Stimulated activated CD8-positive, alpha-beta memory T cell treated with anti-CD3 and anti-CD28 coated beads, Interleukin-15, amount 100 ng/mL, for 24 hours (primary cell): ENCODE measurements at places on chromosomes 2 and 18.

DNA sequence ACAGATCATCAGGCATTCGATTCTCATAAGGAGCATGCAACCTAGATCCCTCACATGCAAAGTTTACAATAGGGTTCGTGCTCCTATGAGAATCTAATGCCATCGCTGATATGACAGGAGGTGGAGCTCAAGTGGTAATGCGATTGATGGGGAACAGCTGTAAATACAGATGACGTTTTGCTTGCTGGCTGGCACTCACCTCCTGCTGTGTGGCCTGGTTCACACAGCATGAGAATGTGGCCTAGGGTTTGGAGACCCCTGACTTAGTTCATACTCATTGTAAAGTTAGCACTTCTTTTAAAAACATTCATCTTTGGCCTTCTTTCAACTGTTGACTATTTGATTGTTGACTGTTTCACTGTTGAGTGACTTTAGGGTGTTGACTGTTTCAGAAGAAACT, 8.7 kb upstream of the CHMP1B start:
- DNase-seq: no peak

GRCh38 chr2:228048838-228049490, 132.5 kb downstream of the SPHKAP start:
- DNase-seq: no peak

GRCh38 chr2:44320832-44321231, 40.5 kb downstream of the PREPL start:
- DNase-seq: no peak

GRCh38 chr2:211251016-211251415, 694.6 kb downstream of the CPS1 start:
- no peak for DNase-seq

- DNase-seq: no peak
Measured at GRCh38 chr2:106044021-106044420, 150.1 kb downstream of the UXS1 start.

GRCh38 chr18:22883179-22883578, 49.9 kb upstream of the RBBP8 start:
- no peak for DNase-seq

DNA sequence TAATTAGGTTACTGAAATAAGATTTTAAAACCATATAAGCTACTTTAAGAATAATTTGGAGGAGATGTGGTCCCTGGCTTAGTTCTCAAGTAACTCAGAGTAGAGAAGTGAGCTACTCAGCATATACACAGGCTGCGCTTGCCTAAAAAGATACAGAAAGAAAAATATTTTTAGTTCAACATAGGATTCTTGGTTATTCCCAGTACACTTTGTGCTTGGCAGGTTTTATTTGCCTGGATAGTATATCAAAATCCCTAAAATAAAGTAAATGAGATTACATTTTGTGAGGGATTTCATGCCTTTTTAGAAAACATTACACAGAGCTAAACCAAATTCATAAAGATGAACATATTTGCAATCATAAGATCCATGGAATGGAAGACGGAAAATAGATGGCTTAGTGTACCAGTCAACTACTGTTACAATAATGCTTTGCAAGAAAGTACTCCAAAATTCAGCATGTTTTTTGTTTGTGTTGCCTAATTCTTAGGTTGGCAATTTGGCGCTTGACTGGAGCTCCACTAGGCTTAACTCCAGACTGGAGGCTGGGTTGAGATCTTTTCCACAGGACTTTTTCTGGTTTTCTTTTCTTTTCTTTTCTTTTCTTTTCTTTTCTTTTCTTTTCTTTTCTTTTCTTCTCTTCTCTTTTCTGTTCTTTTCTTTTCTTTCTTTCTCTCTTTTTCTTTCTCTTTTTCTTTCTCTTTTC, 600.5 kb upstream of the SYT4 start:
- DNase-seq: no peak

GRCh38 chr2:62201307-62201706, 5.4 kb downstream of the B3GNT2 start:
- no peak for DNase-seq

DNA sequence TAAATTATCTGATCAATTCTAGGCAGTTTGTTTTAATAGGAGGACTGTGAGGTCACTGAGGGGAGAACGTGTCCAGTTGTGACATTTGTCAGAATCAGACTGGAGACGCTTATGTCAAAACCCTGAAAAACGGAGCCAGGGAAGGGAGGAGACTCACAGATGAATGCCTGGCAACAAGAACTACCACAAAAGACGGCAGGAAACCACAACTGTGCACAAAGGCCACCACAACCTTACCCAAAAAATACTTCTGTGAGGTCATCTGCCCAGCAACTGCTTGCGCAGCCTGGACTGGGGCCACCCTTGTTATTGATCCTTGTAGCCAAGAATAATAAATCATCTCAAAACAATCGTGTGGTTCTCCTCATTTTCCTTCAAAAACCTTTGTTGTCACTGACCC, 173.0 kb upstream of the ALKAL2 start:
- no peak for DNase-seq

GRCh38 chr2:40166006-40166405, 285.9 kb downstream of the SLC8A1 start:
- no peak for DNase-seq

DNA sequence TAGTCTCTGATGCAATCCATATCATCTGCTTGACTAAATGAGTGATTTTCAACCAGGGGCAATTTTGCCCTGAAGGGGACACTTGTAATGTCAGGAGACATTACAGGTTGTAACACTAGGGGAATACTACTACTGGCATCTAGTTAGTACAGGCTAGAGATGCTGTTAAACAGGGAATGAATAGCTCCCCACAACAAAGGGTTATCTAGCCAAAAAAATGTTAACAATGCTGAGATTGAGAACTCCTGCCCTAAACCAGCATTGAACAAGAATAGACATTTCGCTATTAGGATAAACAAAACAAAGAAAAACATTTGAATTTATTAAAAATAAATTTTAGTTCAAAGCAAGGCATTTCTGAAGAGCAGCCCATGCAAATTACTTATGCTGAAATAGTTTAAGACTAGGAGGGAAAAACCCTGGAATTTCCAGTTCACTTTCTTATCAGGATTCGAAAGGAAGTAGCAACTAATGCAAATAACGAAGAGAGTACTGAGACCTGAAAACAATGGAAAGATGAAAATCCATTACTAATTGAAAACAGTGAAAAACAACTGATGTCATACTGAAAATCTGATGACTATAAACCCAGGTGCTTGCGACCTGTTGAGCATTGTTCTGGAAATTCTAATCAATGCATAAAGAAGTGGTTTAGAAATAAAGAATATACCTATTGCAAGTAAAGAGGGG, 53.1 kb downstream of the CAB39 start:
- no peak for DNase-seq

- no peak for DNase-seq
Measured at GRCh38 chr2:36367895-36368353, 12.3 kb downstream of the CRIM1 start.

- no peak for DNase-seq
Measured at GRCh38 chr18:44870631-44871502, 190.2 kb downstream of the SETBP1 start.

GRCh38 chr2:100192825-100193224, 50.4 kb upstream of the AFF3 start:
- no peak for DNase-seq

DNA sequence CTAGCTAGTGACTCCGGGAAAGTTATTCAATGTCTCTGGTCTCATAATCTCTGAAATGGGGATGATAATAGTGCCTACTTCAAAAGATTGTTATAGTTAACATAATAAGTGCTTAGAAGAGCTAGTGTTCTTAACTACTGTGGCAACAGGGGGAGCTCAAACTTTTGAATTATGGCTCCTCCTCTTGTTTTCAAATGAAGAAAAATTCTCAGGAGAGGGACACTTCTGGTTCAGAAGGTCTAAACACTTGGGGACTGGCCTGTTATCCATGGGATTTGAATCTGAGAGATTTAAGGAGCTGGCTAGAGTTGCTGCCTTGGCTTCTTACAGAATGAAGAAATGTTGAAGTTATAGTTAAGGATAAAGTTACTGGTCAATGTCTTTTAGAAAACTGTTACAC, 92.2 kb upstream of the ITGB6 start:
- DNase-seq: no peak

- DNase-seq: no peak
Measured at GRCh38 chr2:11097038-11097720, 58.1 kb upstream of the SLC66A3 start.

- no peak for DNase-seq
Measured at GRCh38 chr2:127142663-127143630, 36.0 kb upstream of the BIN1 start.

- DNase-seq: no peak
Measured at GRCh38 chr2:239308661-239309397, 92.0 kb downstream of the HDAC4 start.

DNA sequence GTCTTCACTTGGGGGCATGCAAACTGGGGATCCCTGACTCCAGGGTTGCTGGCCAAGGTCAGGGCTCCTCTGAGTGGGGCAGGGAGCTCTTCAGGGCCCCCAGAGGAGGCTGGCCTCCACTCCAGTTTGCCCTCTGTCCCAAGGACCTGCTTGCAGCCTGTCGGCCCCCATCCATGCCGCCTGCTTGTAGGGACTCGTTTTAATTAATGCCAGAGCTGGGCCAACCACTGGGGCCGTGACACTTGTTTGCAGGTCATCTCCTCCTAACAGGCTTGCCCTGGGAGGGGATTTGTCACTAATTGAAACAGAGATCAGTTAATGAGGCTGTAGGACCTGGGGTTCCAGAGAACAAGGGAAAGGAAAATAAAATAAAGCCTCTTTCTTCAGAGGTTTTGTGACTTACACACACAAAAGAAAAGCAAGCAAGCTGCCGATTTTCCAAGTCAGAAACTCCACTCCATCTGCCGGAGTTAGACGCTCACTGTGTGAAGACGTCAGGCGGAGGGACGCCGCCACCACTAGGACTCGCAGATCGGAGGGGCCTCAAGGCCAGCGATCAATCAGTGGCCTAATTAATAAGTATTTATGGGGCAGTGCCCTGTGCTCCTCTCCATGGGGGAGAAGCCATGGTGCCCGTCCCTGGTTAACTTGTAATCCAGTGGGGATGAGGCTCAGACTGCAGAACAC, 75.9 kb downstream of the SFXN5 start:
- no peak for DNase-seq

GRCh38 chr2:37833423-37833822, 91.7 kb upstream of the RMDN2 start:
- no peak for DNase-seq

- no peak for DNase-seq
Measured at GRCh38 chr2:205053827-205054410, 508.6 kb downstream of the PARD3B start.

DNA sequence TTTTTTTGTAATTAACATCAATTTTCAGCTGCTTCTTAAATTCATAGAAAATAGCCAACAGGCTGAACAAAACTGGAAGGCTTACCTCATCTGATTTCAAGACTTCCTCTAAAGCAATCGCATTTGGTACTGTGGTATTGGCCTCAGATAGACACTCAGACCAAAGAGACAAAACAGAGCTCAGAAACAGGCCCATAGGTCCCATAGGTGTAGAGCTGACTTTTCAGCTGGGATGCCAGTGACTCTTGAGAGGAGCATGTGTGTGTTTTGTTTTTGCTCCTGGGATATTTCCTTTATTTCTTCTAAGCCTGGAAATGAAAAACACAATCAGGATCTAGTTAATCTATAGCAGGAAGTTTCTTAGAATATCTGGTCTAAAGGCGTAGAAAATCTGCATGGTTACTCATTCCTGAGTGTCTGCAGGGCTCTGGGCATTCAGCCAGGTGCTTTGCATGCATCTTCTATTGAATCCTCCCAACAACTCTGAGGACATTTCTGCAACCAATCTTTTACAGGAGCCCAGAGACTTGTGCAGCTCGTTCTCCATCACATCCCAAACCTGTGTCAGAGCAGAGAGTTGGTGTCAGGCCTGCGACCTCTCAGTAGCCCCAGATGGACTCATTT, 190.8 kb downstream of the RTP5 start:
- no peak for DNase-seq

DNA sequence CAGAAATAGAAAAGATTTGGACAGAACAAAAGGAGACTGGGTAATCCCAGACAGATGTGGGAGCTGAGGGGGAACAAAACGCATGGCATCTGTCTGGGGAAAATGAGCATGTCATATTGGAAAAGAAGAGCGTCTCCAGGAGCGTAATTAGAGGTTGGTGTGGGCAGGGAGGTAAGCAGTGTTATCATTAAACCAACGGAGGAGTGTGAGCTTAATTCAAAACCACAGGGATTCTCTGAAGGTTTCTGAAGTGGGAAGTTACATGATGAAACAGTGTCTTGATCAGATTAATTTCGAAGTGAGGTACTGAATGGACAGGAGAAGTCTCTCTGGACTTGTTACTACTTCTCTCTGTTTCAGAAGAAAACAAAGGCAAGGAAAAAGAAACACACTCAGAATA, 53.3 kb downstream of the DTNB start:
- DNase-seq: no peak

DNA sequence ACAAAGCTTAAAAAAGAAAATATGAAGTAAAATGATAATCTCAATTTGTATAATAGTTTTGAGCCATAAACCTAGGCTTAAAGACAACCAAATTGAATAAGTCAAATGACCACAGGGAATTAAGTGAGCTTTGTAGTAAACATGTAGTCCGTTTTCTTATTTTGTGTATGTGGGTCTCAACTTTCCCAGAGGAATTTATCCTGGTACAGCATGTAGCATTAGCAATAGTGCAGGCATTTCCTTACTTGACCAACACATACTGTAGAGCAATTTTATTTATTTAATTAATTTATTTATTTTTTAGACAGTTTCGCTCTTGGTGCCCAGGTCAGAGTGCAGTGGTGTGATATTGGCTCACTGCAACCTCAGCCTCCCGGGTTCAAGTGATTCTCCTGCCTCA, 37.5 kb upstream of the MTCL1 start:
- no peak for DNase-seq

DNA sequence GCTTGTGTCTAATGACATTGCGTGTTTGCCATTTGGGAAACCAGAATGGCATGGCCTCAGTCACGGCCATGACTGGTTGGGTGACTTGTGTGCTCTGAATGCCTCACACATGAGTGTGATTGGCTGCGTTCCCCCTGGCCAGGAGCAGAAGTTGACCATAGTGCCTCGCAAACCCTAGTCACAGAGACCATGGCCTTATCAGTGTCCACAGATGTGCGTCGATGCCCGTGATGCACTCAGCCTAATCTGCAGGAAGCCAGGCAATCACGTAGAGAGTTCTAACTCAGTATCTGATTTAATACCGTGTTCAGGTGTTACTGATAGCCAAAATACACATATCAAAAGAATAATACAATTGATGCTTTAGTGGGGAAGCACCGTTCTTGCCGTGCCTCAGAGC, 64.0 kb downstream of the BOLA3 start:
- DNase-seq: no peak

DNA sequence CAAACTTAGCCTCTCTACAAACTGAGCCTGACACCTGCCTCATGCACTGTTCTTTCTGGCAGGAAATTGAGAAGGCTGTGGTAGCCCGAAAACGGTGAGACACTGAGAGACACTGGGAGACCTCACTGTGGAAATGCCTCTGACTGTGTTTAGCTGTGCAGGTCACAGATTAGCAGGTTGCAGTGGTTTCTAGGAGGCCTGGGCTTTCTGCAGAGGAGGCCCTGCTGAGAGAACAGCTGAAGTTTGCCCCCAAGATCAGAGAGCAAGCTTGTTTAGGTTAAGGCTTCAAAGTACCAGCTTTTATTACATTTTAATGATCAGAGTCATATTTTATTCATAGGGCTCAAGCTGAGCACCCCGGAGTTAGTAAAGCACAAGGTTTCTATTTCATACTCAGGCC, 68.7 kb upstream of the LYPD6 start:
- DNase-seq: no peak
